Epithelial cell of proximal tubule (primary cell): ENCODE measurements at places on chromosomes 3 and 15. TPM values are rescaled to one million over a fixed set of nuclear protein-coding genes. Genes with fewer than 3 reads are reported as not detected.

GRCh38 chr3:132315851-132316250 lies 1.4 kb upstream of the ACP3 start:
- no peak for DNase-seq

DNA sequence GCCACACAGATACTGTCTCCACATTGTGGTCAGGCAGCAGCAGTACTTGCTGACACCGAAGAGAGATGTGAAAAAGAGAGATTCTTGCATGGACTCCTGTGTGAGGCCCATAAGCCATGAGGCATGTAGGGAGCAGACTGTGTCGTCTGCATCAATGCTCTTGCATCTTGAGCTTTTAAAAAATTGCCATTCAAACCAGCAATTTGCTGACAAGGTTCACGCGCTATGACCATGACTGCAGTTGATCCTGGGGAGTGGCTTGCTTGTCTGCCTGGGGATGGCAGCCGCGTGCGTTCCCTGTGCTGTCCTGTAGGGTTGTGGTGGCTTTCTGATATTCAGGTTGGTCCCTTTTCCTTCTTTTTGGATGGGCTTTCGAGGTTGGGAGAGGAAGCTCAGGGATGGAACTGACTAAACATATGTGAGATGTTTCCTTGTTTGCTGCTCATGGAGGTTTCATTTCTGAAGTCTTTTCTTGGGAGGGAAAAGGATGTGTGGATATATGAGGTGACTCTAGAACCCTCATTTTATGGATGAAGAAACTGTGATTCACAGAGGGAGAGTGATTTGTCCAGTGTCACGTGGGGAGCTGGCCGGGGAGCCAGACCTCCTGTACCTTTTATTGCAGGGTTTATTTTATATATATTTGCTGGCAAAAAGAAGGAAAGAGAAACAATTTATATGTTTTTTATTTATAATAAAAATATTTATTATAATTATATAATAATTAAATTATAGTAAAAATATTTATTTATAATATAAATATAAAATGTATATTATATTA lies 48.6 kb downstream of the LPP start:
- DNase-seq = no peak

- DNase-seq = no peak
Measured at GRCh38 chr15:101540480-101541239, 51.2 kb upstream of the PCSK6 start.

The NANOGP8 gene
- total RNA-seq = not detected in 2 replicates

GRCh38 chr15:62521396-62521795 lies 356.3 kb upstream of the C2CD4B start:
- no peak for DNase-seq

GRCh38 chr15:68986322-68986721 lies 28.2 kb upstream of the NOX5 start:
- no peak for DNase-seq

The ACOX2 gene
- 0.51 and 1.7 TPM in 2 replicates for total RNA-seq

DNA sequence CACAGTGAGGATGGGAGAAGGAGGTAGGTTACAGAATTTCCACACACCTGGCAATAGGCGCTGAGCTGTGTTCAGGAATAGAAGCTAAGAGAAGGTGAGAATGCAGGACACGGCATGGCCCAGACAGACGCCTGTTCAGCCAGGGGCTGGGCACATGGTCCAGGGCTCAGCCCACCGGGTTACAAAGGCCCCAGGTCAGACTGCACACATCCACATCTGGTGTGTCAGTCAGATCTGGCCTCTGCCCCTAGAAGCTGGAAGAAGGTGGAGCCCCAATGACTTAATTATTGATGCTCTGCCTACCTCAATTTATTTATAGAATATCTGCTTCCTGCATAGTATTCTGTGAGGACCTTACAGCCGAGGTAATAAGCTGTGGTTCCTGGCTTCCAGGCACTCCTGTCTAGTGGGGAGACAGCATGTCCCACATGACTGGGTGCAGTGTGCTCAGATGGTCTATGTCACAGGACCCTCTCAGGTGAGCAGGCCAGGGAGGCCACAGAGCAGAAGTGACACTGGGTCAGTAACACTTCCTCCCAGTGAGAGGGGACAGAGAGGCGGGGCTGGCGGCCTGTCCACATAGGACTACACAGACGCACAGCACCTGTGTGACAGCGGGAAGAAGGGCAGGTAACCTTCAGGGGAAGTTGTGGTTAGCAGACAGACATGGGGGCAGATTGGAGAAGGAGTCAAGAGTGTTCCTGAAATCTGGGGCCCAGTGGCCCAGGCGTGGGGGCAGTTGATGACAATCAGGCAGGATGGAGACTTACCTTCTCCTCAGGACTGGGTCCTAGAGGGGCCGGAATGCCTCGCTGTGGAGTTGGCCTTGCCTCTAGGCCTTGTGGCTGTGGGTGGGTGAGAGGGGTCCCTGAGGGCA lies 38.6 kb upstream of the PLXNA1 start:
- no peak for DNase-seq

The CLDN11 gene
- 33.7 and 61.0 TPM in 2 replicates for total RNA-seq

The PTX3 gene
- total RNA-seq = 6.1 and 24.2 TPM in 2 replicates

The CAMKV gene
- total RNA-seq = not detected in 2 replicates

- DNase-seq = no peak
Measured at GRCh38 chr3:186845756-186846155, 3.2 kb downstream of the ADIPOQ start.

The EXD1 gene
- total RNA-seq = not detected in 2 replicates

DNA sequence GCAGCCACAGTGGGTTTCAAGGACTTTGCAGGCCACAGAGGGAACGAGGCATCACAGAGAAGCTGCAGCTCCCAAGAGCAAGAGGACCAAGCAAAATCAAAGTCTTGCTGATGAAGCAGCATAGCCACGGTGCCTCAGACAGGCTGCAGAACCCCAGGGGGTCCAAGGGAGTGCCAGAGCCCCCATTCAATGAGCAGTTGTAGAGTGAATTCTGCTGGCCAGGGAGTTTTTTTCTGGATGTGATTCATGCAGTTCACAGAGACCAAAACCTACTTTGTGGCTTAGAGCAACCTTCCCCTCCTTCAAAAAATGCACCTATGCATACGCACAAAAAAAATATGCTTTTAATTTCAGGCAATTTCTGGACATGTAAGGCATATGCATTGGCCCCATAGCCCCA lies 409.0 kb downstream of the VPS13C start:
- DNase-seq = no peak

- DNase-seq = no peak
Measured at GRCh38 chr15:82649226-82649999, 2.2 kb upstream of the CPEB1 start.

DNA sequence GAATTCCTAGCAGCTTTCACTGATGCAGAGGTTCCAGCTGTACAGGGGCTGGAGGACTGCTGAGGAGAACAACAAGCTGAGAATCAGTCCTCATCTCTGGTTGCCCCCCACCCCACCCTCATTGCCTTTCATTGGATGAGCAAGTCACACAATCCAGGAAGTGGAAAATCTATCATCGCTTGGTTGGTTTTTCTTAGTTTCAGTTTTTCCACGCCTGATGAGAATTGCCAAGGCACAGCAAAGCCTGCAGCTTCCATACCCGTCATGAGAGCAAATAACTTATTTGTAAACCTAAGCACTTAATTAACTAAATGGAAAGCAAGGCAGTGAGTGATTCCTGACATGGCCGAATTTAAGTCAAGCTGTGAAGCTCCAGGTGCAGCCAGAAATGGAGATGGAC lies 21.4 kb upstream of the LIPC start:
- DNase-seq = no peak

DNA sequence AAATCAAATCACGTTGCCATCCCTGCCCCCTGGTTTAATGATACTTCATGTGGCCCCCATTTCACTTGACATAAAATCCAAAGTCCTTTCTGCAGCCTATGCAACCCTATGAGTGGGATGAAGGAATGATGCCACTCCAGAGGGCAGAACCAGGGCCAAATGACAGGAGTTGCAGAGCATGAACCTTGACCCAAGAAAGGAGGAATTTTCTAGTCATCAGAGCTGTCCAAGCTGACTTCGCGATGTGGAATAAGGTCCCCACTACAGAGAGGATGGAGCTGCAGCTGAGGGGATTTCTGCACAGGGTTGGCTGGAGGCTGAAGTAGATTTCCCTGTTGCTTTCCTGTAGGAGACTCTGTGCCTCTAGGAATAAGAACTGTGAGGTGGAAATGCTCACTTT lies 15.8 kb upstream of the EPHB3 start:
- no peak for DNase-seq

GRCh38 chr15:78360367-78360801 lies 20.2 kb downstream of the CRABP1 start:
- DNase-seq = no peak

DNA sequence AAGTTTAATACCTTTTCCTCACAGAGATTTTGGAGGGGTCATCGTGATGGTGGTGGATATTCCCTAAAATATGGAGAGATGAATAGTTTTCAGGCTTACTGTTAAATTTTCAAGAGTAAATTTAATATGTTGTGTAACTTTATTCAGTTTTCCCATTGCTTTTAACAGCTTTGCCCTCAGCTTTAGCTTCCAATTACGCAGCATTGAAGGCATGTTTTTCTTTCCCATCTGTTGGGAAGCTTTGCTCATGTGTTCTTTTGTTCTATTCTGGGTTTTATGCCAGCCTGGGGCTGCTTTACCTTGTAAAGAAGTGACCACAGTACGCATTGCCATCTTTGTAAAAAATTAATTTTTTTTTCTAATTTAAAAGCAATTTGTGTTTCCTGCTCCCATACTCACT lies 151.5 kb downstream of the B3GALNT1 start:
- no peak for DNase-seq

- DNase-seq = no peak
Measured at GRCh38 chr3:75687323-75687722, 23.2 kb downstream of the FRG2C start.

DNA sequence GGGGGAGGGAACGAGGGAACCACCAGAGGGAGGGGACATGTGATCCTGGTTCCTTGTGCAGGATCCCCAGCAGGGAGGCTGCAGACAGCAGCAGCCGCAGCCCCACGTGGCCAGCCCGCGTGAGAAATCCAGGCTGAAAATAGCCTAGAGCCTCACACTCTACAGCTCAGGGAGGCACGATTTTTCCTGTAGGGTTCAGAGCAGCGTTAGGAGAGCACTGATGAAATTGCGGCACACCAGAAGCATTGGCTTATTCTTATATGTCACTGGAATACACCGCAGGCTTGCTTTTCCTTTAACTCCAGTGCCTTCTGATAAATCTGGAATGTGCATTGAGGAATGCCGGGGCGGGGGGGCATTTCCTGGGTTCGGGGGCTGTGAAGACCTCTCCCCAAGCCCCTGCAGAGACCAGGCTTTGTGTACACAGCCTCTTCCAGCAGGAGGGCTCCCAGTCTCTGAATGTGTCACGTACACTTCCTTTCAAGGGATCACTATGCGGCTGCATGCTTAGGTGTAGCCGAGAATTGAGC lies 193.0 kb downstream of the ATP10A start:
- DNase-seq = no peak

The GOLGA6D gene
- total RNA-seq = not detected in 2 replicates

DNA sequence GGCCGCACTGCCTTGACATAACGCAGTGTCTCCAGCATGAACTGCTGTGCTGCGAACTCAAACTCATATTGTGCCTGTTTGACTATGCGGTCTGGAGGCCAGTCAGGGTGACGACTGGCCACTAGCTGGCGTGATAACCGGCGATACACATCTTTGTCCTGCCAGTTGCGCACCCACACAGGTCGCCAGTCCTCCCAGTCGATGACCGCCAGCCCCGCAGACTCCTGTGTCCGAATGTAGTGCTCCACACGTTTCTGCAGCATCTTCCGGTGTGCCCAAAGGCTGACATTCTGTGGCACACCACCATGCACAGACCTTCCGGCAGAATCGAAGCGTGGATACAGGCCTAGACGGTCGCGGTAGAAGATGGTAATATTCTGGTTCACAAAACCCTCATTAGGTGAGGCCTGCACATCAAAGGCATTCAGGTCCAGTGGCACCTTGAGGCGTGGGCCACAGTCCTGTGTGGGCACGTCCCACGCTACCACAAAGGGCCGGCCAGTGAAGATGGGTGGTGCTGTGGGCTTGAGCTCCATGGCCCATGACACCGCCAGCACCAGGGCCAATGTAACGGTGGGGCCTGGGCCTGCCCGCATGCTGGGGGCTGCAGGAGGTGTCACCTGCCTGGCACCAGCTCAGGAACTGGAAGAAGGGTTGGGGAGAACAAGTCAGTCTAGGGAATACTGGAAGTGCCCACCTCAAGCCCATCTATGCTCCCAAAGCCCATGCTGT lies 2.5 kb downstream of the HYAL2 start:
- no peak for DNase-seq

GRCh38 chr3:186097317-186097662 lies 11.6 kb downstream of the ETV5 start:
- DNase-seq = no peak

The CERS3 gene
- total RNA-seq = not detected in 2 replicates

DNA sequence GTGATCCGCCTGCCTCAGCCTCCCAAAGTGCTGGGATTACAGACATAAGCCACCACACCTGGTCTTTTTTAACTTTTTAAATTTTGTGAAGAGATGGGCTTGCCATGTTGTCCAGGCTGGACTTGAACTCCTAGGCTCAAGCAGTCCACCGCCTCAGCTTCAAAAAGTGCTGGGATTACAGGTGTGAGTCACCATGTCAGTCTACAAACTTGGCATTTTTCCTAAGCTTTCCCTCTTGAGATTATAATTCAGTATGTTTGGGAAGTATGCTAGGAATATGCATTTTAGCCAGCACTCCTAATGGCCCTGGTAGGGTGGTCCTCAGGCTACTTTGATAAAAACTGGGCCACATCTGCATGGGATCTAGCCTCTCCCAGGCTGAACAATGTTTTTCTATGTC lies 4.4 kb downstream of the WDR73 start:
- DNase-seq = no peak

DNA sequence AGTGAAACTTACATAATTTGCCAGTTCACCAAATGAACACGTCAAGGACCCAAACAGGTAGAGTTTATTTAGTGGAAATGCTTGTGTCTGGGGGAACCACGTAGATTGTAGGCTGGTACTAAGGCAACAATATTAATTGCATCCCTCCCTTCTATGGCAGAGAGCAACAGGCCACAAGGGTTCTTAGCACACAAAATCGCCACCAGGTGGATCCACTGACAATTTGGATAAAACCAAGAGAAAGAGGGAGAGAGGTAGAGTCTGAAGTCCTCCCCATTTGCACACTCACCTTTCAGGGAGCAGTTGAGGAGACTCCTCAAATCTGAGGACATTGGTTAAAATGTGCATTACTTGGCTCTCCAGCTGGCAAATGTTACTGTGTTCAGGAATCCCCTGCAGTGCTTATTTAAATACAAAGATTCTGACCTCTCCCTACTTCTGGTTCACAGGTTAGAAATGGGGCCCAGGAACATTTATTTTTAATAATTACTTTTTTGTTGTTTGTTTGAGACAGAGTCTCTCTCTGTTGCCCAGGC lies 181.0 kb upstream of the FEZF2 start:
- no peak for DNase-seq

- no peak for DNase-seq
Measured at GRCh38 chr3:53726643-53727042, 119.6 kb downstream of the CHDH start.

The FOXL2NB gene
- 0.80 and 3.5 TPM in 2 replicates for total RNA-seq

DNA sequence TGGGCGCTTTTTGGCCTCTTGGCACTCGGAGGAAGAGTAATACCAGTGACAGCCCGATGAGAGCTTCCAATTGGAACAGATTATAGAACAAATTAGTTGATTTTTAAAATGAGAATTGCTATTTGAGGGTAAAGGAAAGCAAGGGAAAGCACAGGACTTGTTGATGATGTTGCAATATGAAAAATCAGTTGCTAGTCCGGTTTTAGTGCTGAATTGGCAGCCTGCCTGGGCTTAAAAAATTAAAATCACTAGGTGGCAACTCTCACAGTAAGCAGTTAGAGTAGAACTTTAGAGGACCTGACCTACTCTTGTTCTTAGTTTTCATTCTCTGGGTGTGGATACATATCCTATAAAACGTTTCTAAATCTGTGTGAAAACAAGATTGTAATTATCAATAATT lies 2.1 kb upstream of the SCAANT1 start:
- no peak for DNase-seq
